Mesothelial cell of epicardium (in vitro differentiated cells): ENCODE measurements at places on chromosomes 3 and 15. TPM values are rescaled to one million over a fixed set of nuclear protein-coding genes. Genes with fewer than 3 reads are reported as not detected.

- H3K4me1 ChIP-seq: peaks cover 10% of the 10 kb centered on the region
- H3K27ac ChIP-seq: no peak overlapping the region
- H3K36me3 ChIP-seq: no peaks in the 10 kb centered on the region
- H3K4me3 ChIP-seq: no peak overlapping the region
- no peak for DNase-seq
These were observed 216.4 kb downstream of the TLE3 start for GRCh38 chr15:69881302-69881670.

GRCh38 chr3:151561878-151562277, 101.0 kb upstream of the IGSF10 start:
- no peaks in the 10 kb centered on the region for H3K36me3 ChIP-seq
- peak overlapping the region; percentile 14 for H3K27ac ChIP-seq
- no peak for DNase-seq
- no peaks in the 10 kb centered on the region for H3K27me3 ChIP-seq
- peaks cover 29% of the 10 kb centered on the region for H3K4me1 ChIP-seq

AADAC gene
- total RNA-seq: not detected in 3 replicates

LIPH gene
- total RNA-seq: 0.07 to 0.32 TPM (median 0.18 TPM) in 3 replicates

DNA sequence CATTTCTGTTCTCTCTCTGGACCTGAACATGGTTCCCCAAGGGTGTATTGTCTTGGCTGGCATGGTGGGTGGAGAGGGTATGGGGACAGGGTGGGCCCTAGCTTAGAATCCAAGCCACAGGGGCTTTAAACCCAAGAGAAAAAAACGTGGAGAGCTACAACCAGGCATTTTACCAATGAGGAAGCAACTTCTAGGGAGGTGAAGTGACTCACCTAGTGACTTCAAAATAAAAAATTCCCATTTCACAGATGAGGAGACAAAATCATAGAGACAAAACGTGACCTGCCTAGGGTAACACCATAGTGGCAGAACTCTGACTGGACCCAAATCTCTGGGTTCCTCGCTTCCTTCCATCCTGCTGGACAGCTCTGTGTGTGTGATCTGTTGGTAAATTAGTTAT, 216.8 kb downstream of the RPLP1 start:
- no peak for DNase-seq
- H3K27me3 ChIP-seq: peaks cover 6% of the 10 kb centered on the region
- H3K27ac ChIP-seq: no peak overlapping the region
- H3K4me3 ChIP-seq: no peak overlapping the region

DNA sequence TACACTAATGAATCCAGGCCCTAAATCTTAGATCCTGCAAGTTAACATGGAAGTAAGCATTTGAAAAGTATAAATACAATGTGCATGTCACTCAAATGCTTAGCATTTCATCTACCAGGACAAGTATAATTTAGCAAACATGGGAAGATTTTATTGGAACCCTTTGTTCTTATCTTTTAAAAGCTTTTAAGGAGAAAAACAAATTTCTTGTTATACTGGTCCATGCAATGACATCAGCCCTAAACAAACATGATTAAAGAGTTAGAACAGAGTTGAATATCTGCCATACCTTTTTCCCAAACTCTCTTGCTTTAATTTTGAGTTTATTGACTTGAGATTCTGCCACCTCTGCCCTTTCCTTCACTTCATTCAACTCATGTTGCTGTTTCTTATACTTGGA, 87.0 kb downstream of the HHLA2 start:
- H3K36me3 ChIP-seq: no peaks in the 10 kb centered on the region
- no peak for DNase-seq
- H3K4me3 ChIP-seq: no peak overlapping the region
- H3K27ac ChIP-seq: no peak overlapping the region

- no peak overlapping the region for H3K27ac ChIP-seq
- peaks cover 9% of the 10 kb centered on the region for H3K4me1 ChIP-seq
- DNase-seq: no peak
These were observed 2.6 kb upstream of the ABTB1 start for GRCh38 chr3:127670229-127670559.

- H3K36me3 ChIP-seq: no peaks in the 10 kb centered on the region
- no peak for DNase-seq
- no peak overlapping the region for H3K4me3 ChIP-seq
- H3K4me1 ChIP-seq: peaks cover 7% of the 10 kb centered on the region
These were observed 26.3 kb upstream of the PRR23E start for GRCh38 chr3:127166501-127167065.

GRCh38 chr15:39574427-39574826, 6.5 kb upstream of the THBS1 start:
- H3K4me1 ChIP-seq: peaks cover 29% of the 10 kb centered on the region
- H3K36me3 ChIP-seq: no peaks in the 10 kb centered on the region
- H3K27me3 ChIP-seq: no peaks in the 10 kb centered on the region

DNA sequence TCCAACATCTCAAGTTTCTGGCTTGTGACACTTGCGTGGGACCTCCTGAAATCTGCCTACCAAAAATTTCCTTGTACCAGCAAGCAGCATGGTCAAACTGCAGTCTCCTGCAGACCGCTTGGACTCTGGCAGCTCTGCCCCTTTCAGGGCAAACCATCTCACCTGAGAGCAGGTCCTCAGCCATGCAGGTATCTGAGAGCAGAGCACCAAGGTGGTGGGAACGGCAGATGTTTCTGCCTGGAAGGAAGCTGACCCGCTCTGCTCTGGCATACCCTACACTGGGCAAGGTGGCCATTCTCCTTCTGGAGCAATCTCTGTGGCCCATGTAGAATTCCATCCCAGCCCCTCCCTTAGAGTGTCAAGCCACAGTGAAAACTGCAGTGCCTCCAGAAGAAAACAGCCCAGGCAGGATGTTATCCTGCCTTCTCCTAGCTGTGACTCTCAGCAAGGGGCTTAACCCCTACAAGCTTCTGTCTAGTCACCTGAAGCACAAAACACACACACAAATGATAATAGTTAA, 21.6 kb downstream of the MESD start:
- no peak for DNase-seq
- no peak overlapping the region for H3K4me3 ChIP-seq
- peaks cover 20% of the 10 kb centered on the region for H3K4me1 ChIP-seq

DNA sequence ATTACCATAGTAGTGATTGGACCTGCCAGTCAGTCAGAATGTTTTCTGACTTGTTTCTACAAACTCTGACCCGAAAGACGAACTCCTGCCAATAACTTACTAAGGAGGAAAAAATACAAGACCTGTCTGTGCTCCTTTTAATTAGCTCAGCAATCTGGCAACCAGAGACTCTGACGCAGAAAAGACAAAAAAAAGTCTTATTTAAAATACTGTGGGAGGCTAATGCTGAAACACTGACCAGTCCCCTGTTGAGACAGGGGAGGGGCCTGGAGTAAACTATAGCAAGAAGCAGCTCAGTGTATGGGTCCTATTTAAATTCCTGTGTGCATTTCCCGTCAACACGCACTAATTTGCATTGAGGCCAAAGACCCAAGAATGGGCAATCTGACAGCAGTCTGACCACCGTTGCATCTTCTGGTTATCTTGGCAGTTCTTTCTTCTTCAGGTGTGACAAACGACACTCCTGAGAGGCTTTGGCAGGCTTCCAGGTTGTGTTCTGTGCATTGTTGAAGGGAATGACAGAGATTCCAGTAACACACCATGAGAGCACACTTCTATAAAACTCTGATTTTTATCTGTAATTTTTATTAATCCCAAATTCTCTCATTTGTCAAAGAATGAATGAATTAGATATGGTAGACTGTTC, 1114.3 kb downstream of the IGSF11 start:
- no peak overlapping the region for H3K4me3 ChIP-seq
- H3K36me3 ChIP-seq: no peaks in the 10 kb centered on the region
- H3K4me1 ChIP-seq: peaks cover 7% of the 10 kb centered on the region
- DNase-seq: no peak

GRCh38 chr3:153069598-153070510, 92.2 kb upstream of the RAP2B start:
- H3K36me3 ChIP-seq: no peaks in the 10 kb centered on the region
- H3K4me1 ChIP-seq: peaks cover 8% of the 10 kb centered on the region
- DNase-seq: no peak
- H3K4me3 ChIP-seq: no peak overlapping the region
- no peaks in the 10 kb centered on the region for H3K27me3 ChIP-seq
- no peak overlapping the region for H3K27ac ChIP-seq

CCDC33 gene
- total RNA-seq: 4.2 to 6.4 TPM (median 5.0 TPM) in 3 replicates

AADACL2 gene
- total RNA-seq: not detected in 3 replicates

VILL gene
- total RNA-seq: 15.3 to 16.7 TPM (median 16.4 TPM) in 3 replicates

DNA sequence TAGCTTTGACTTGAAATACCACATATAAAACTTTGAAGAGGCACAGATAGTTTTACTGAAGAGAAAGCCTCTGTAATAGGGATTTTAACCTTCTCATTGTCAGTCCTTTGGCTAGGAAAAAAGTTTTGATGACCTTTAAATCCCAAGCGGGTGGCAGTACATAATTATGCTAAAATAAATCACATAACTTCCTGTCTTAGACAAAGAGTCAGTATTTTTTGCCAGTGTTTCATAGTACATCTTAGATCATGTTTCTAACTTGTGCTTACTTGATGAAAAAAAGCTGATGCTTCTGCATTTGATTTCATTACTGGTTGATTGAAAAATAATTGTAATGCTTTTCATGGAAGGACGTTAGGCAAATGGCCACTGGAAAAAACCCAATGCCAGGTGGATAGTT, 5.8 kb downstream of the ST3GAL6 start:
- DNase-seq: no peak
- H3K27ac ChIP-seq: no peak overlapping the region
- no peak overlapping the region for H3K4me3 ChIP-seq
- H3K4me1 ChIP-seq: peaks cover 16% of the 10 kb centered on the region
- H3K27me3 ChIP-seq: no peaks in the 10 kb centered on the region
- no peaks in the 10 kb centered on the region for H3K36me3 ChIP-seq

DISP2 gene
- total RNA-seq: 0.57 to 0.76 TPM (median 0.64 TPM) in 3 replicates

ITIH3 gene
- total RNA-seq: 22.4 to 25.0 TPM (median 23.1 TPM) in 3 replicates

EIF2A gene
- total RNA-seq: 56.8 to 60.7 TPM (median 60.6 TPM) in 3 replicates

- H3K4me1 ChIP-seq: peaks cover 28% of the 10 kb centered on the region
- H3K27me3 ChIP-seq: no peaks in the 10 kb centered on the region
- H3K4me3 ChIP-seq: no peak overlapping the region
- H3K36me3 ChIP-seq: no peaks in the 10 kb centered on the region
- H3K27ac ChIP-seq: no peak overlapping the region
These were observed 8.4 kb downstream of the ITGB5 start for GRCh38 chr3:124878561-124879336.

GRCh38 chr3:105523501-105523900, 156.8 kb downstream of the ALCAM start:
- H3K27ac ChIP-seq: no peak overlapping the region
- H3K27me3 ChIP-seq: no peaks in the 10 kb centered on the region
- H3K36me3 ChIP-seq: peaks cover 24% of the 10 kb centered on the region
- H3K4me1 ChIP-seq: peaks cover 11% of the 10 kb centered on the region
- DNase-seq: no peak

CATSPER2 gene
- 6.6 to 11.2 TPM (median 7.8 TPM) in 3 replicates for total RNA-seq

GRCh38 chr3:160098926-160099626, 110.4 kb downstream of the IL12A start:
- no peaks in the 10 kb centered on the region for H3K36me3 ChIP-seq
- H3K27me3 ChIP-seq: peaks cover 6% of the 10 kb centered on the region

MANF gene
- 99.7 to 112 TPM (median 100 TPM) in 3 replicates for total RNA-seq

DNA sequence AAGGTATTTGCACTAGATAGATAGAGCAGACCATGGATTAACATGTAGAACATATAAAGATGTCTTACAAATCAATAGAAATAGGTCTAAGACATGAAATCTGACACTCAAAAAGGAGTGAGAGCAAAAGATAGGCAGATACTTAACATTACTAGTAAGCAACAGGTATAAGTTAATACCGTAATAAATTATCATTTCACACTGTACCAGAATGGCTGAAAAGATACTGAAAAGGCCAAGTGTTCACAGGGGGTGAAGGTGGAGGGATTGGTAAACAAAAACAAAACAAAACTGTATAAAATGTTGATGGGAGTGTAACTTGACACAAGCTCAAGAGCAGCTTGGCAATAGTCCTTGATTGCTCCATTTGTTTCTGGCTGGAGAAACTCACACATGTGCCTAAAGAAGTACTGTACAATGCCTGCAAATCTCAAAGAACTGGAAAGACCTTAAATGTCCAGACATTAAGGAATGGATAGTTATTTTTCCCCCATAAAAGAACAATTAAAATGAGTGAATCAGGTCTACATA, 3.5 kb downstream of the NSMCE3 start:
- H3K4me1 ChIP-seq: peaks cover 38% of the 10 kb centered on the region
- H3K27me3 ChIP-seq: no peaks in the 10 kb centered on the region
- no peak overlapping the region for H3K4me3 ChIP-seq
- H3K27ac ChIP-seq: no peak overlapping the region
- H3K36me3 ChIP-seq: no peaks in the 10 kb centered on the region
- DNase-seq: no peak
